Esophagus squamous epithelium (tissue), 5 donors: ENCODE measurements at places on chromosomes 16 and 17.
A peak's percentile ranks its signal among the peaks of the same experiment; 100 is the strongest.

- DNase-seq, result no peak
Measured at GRCh38 chr17:3761036-3761917, 37.6 kb downstream of the HASPIN start.

GRCh38 chr17:44778656-44779210 lies 19.9 kb downstream of the ADAM11 start:
- no peak for DNase-seq

DNA sequence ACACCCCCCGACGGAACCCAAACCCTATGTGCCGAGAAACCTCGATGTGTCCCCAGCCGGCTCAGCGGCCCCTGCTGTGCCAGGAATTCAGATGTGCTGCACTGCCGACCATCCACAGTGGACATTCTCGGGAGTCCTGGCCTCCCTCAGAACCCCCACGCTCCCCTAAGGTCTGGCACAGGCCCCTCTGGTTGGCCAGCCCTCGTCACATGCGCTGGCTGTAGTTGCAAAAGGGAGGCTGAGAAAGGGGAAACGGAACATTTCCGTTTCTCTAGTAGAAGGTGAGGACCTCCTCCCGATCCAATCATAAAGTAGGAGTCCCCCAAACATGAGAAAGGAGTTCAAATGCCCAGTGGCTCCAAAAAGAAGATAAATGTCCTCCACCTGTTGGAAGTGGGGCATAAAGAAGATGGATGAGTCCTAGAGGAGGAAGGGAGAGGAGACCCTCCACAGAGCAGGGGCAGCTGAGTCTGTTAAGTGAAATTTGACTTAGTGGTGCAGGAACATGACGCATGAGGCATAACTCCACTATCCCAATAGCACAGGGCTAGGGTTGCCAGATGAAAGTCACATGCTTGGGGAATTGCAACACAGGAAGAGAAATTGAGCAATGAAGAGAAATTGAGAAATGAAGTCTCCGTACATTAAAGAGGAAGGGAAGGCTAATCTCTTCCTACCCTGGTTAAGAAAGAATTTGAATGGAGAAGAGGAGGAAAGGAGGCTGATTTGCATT lies 49.3 kb upstream of the WSB1 start:
- DNase-seq, result no peak

DNA sequence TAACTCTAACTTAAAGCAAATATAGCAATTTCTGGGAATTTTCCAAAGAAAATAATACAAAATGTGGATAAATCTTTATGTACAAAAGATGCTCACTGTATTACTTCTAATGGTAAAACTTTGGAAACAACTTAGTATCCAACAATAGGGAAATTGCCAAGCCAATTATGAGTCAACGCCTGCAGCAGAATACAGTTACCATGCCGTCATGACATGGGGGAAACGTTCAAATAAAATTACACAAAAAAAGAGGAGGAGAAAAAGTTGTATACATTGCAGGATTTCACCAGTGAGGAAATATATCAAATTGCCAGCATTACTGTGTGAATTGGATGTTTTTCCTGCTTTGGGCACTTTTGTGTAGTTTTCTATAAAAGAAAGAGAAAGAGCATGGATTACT lies 469.6 kb downstream of the SOX9 start:
- DNase-seq, result no peak

DNA sequence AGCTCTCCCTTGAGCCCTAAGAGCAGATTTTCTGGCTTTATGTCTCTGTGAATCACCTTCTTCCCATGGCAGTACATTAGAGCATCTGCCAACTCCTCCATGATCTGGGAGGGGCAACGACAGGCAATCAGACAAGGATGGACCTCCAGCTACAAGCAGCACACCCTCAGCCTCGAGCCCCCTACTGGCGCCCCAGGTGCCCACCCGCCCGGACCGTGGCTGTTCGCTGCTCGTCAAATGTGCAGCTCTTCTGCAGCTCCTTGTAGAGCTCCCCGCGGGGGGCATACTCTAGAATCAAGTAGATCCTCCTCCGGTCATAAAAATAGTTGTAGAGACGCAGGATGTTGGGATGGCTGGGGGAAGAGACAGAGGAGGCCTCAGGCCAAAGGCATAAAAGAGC lies 3.8 kb downstream of the AURKB start:
- no peak for DNase-seq

DNA sequence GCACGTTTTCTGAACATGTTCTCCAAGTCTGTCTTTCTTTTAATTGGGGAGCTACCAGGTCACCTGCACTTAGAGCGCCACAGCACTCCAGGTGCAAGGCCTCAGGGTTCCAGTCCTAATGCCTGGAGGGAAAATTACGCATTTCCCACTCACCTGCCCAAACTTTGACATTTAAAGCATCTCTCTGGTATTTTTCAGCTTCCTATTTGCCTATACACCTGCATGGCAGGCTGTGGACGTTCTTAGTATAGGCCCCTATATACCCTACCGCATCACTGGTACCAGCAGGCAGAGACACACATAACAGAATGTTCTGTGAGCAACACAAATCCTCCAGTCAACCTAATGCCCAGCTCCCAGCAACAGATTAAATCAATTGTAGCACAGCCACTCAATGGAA lies 213.3 kb downstream of the MRTFB start:
- DNase-seq, result no peak

GRCh38 chr16:75216127-75216526 lies 2.7 kb upstream of the CTRB1 start:
- no peak for DNase-seq

DNA sequence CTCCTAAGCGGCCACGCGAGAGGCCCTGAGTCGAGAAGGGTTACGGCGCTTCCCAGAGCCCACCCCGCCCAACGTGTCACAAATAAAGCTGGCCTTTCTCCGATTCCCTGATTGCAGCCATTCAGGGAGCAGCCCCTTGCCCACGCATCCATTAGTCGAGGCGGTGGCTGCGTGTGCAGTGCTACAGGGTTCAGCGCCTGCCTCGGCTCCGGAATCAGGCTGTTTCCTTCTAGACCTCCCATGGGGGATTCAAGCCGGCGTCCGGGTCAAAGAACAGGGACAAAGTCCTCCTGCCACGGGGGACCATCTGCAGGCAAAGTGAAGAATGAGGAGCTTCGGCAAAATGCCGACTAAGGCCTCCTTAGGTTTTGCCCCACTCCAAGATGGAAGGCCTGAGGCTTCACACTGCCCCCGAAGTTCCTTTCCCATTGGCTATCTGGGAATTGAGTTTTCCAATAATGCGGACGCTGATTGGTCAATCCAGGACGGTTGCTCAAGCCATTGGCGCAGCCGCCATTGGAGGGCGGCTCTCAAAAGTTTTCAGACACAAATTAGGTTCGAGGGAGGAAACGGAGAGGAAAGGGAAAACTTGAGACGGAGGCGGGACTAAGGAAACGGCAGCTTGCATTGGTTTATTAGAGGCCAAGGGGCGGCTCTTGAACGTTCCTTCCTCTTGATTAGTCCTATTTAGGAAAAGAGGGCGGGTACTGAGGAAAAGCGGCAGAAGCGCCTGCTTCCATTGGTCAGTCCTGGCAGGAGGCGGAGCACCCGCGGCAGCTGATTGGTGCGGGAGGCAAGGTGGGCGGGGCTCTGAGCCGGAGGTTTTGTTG lies 430 bp upstream of the KATNB1 start:
- DNase-seq, result peak; percentile 96

DNA sequence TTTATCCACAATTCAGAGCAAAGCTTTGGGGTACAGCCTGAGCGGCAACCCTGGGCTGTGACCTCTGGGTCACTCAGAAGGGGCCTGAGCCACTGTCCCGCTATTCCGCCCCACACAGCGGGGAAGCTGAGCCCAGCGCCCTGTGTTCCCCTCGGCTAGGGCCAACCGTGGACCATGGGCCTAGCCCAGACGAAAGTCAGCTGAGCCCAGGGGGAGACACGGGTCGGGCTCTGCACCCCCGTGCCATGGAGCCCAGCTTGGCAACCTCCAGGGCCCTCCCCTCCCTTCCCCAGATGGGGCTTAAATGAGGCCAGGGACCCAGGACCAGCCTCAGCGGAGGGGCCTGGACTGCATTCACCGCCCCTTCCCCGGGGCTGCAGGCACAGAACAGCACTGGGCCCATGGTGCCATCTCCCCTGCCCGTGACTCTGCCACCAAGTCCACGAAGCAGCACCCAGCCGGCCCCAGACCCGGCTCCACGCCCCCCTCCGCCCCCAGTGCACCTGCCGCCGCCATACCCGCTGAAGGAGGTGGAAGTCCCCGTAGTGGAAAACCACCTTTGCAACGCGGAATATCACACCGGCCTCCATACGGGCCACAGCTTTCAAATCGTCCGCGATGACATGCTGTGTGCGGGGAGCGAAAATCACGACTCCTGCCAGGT lies 1.8 kb downstream of the TPSD1 start:
- DNase-seq, result no peak

- no peak for DNase-seq
Measured at GRCh38 chr16:11677451-11677951, 9.2 kb downstream of the SNN start.
